ENCODE measurements at places on chromosomes 5 and 9. TPM values are rescaled to one million over a fixed set of nuclear protein-coding genes. Genes with fewer than 3 reads are reported as not detected.

The IZUMO3 gene
- total RNA-seq: not detected

The SWI5 gene
- total RNA-seq: 6.6 TPM

The ABLIM3 gene
- 19.4 TPM for total RNA-seq

The SARDH gene
- total RNA-seq: 4.7 TPM

The FLT4 gene
- 3.1 TPM for total RNA-seq

The GMCL2 gene
- not detected for total RNA-seq

The PCDHA2 gene
- 20.3 TPM for total RNA-seq

The WNT8A gene
- total RNA-seq: not detected

The ADAMTS16 gene
- total RNA-seq: 3.4 TPM

The PTGS1 gene
- total RNA-seq: 0.31 TPM
